ENCODE measurements at places on chromosomes 2 and 18.
A peak's percentile ranks its signal among the peaks of the same experiment; 100 is the strongest.

- DNase-seq: no peak
Observed at GRCh38 chr2:10629819-10630532, 59.8 kb downstream of the NOL10 start.

DNA sequence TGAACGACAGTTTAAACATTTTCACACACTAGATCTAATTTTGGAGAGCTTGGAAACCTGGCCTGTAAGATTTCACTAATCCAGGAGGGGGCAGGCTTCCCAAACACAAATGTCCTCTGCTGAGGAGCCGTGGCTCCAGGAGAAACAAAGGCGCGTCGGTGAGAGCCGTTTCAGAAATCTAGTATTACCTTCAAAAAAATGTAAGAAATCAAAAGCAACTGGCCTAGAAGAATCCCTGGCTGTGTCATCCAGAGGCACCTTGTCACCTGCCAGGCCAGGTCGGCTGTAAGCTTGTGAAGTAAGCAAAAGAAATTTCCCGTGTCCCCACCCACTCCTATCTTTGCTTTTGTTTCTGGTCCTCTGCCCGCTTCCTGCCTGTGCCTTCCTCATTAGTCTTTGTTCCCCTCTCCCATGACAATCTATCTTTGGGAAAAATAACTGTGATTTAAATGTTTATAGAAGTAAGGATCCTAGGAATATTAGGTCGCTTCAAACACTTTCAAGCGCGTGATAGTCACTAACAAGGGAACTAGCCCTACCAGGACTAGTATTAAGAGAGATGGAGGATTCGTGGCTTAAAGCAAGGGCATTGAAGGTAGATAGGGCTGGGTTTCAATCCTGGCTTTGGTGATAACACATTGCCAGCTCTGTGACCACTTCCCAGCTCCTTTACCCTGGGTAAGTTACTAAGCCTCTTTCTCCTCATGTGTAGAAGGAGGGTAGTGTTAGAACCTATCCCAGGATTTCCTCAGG, 99.5 kb upstream of the STK39 start:
- peak; percentile 22 for DNase-seq

- DNase-seq: no peak
Observed at GRCh38 chr2:25414781-25415180, 73.1 kb upstream of the DNMT3A start.

DNA sequence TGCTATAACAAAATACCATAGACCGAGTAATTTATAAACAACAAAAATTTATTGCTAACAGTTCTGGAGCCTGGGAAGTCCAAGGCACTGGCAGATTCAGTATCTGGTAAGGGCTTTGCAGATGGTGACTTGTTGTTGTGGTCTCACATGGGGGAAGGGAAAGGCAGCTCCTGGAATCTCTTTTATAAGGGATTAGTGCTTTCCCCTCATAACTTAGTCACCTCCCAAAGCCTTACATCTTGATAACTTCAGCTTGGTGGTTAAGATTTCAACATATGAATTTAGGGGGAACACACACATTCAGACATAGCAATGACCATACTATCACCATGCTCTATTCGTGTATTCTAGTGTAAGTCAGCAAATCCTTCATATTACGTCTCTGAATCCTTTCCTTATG, 447.6 kb upstream of the TCF4 start:
- DNase-seq: no peak

Measured in stimulated activated CD8-positive, alpha-beta memory T cell treated with anti-CD3 and anti-CD28 coated beads, Interleukin-12 subunit alpha, Interleukin-12 subunit beta, amount 100 ng/mL, for 4 hours (primary cell).